ENCODE measurements at places on chromosomes 16 and 17.

DNA sequence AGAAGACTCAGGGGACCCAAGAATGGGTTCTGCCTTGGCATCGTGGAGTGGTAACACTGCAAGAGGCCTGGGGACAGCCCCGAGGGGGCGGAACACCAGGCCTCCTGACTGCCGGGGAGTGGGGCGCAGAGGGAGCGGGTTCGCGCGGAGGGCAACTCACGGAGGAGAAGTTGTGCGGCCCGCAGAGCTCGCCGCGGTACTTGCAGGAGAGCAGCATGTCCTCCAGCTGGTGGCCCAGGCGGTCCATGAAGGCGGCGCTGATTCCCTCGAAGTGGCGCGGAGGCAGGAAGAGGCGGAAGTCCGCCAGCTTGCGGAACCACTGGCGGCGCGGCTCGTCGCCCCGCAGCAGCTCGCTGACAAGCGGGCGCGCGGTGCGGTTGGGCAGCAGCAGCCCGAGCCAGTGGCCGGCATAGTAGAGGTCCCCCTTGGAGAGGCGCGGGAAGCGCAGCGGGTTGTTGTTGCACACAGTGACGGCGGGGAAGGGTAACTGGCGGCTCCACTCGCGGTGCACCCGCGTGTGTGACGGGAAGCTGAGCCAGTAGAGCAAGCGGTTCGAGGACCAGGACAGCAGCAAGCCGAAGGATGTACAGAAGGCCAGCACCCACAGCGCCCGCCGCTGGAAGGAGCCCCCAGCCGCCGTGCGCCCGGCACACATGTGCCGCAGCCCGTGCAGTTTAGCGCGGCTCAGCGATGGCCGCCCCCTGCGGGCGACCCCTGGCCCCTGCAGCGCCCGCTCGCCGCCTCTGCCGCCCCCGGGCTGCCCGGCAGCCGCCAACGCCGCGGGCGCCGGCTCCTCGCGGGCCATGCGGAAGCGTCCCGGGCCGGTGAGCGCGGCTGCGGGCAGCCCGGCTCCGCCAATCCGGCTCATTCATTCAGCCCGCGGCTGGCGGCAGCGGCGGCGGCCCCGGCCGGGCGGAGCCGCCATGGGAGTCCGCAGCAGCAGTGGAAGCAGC, 1.6 kb downstream of the ASIC2 start:
- no peak for DNase-seq

GRCh38 chr17:27082775-27083154, 211.1 kb upstream of the WSB1 start:
- no peak for DNase-seq

DNA sequence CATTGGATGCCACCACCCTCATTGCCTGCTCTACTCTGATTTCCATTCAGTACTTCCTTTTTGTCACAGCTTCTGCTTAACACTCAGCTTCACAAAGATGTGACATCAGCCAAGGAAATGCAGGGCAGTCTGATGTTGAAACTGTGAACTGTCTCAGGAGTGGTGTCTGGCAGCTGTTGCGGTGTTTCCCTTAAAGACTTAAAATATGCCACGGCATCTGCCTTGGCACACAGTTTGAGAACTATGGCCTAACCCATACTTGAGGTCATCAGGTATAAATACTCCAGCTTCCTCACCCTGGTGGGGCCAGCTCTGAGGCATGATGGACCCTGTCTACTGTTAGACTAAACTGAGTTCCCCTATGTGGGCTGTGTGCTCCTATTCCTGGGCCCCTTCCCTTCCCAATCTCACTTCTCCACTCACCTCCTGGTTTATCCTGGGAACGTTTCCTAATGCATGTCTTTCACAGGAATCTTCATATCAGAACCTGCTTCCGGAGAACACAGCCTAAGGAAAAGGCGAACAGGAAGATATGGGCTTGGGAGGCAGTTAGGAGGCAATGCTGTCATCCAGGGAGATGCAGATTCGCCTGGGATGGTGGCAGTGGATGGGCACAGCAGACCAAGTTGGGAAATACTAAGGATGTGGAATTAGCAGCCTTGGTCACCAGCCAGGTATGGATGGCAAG, 96.5 kb downstream of the WSCD1 start:
- DNase-seq: no peak

GRCh38 chr17:57662644-57663308, 82.3 kb downstream of the CCDC182 start:
- peak; percentile 72 for DNase-seq

Data from CD4-positive, alpha-beta T cell treated with Interleukin-15 for 1 hour (primary cell).